Hepatocyte (in vitro differentiated cells): ENCODE measurements at places on chromosomes 7 and 10. TPM values are rescaled to one million over a fixed set of nuclear protein-coding genes. Genes with fewer than 3 reads are reported as not detected.

Gene TAS2R4
- polyA plus RNA-seq, result not detected in 2 replicates

Gene BTBD16
- 0.24 and 0.74 TPM in 2 replicates for polyA plus RNA-seq

Gene GLI3
- 20.0 and 25.2 TPM in 2 replicates for polyA plus RNA-seq

Gene GNAT3
- not detected in 2 replicates for polyA plus RNA-seq

Gene FBXL13
- polyA plus RNA-seq, result 0.10 and 0.30 TPM in 2 replicates

Gene FAM24B
- polyA plus RNA-seq, result not detected in 2 replicates

Gene SPRN
- polyA plus RNA-seq, result 2.6 and 2.7 TPM in 2 replicates

Gene FGFR2
- 41.3 and 50.8 TPM in 2 replicates for polyA plus RNA-seq

Gene MRC1
- polyA plus RNA-seq, result 0.13 and 0.30 TPM in 2 replicates

Gene C10orf53
- polyA plus RNA-seq, result not detected in 2 replicates

Gene GIMAP6
- polyA plus RNA-seq, result 0.82 TPM in 1 of 2 replicates, not detected in the other

Gene UBTD1
- 37.0 and 37.1 TPM in 2 replicates for polyA plus RNA-seq

Gene ARHGAP22
- polyA plus RNA-seq, result 1.7 and 4.1 TPM in 2 replicates
